ENCODE measurements at places on chromosomes 3 and 15.

DNA sequence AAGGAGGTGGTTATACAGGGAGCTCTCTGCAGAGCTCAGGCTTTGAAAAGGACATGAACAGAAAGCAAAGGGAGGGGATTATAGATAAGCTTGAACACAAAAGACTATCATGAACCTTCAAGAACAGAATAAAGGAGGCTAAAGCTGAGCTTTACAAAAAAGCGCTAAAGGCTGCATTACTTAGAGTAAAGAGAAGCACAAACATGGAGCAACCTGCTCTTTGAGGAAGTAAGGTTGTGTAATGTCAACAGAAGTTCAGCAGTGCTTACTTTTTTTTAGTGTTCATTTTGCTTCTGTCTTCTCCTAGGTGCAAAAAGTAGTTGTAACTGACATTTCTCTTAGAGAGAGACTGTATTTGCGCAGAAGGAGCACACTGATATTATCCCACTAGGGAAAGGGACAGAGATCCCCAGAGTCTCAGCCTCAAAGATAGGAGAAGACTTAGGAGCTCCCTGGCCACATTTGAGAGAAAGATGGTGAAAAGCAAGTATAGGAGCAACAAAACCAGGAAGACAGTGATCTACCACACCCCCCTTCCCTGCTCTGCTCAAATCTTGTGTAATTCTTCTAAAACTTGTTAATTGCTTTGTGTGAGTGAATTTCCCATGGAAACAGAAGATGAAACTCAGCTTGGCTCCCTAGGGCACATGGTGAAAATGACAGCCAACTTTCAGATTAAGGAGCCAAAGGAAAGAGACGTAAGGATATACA is 54.7 kb downstream of the QTRT2 start:
- peak; percentile 85 for DNase-seq

DNA sequence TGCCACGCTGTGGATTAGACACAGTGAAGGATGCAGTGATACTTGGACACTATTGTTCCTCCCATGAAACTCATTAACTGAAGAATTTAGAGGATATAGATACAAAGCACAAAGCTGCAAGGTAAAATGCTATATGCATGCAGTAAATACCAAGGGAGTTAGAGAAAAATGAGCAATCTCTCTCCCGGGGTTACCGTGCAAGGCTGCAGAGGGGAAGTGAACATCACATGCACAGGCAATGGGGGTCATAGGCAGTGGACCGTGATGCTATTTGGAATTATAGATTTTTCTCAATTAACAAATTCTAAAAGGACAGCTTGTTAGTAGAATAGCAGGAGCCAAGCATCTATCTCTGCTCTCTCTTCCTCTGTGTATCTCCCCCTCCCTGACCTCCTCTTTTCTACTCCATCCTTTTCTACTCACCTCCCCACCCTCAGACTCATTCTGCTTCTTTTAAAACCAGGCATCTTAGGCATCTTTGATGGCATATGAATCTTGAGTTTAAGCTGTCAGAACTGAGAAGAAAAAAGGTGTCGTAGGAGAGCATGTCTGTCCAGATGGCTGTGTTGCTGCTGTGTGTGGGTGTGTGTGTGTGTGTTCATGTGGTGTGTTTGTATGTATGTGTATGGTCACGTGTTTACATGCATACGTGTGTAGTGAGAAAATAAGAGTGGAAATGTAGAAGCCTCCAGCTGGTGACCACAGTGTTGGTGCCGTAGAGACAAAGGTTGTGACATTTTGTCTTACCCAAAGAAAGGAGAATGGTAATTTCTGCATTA is 339.0 kb downstream of the EPHB1 start:
- DNase-seq = no peak

GRCh38 chr3:36595511-36595910 is 168.8 kb downstream of the DCLK3 start:
- DNase-seq = no peak

GRCh38 chr3:117666812-117667211 is 957.2 kb downstream of the TUSC7 start:
- no peak for DNase-seq

DNA sequence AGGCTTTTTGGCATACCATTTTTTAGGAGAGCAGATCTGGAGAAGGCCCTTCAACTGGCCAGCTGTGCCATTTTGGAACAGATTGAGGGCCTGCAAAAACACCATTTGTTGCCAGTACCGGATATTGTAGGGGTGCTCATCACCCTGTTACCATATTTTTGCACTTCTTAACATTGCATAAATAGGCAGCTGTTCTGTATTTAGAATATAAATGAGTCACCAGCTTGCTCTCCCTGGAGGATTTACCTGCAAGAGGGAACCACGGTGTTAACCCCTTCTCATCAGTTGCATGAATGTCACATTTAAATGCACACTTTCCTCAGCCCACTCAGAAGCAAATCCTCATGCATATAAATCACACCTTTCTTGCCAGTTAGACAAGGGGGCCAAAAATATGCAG is 435.6 kb downstream of the ROBO2 start:
- DNase-seq = no peak

DNA sequence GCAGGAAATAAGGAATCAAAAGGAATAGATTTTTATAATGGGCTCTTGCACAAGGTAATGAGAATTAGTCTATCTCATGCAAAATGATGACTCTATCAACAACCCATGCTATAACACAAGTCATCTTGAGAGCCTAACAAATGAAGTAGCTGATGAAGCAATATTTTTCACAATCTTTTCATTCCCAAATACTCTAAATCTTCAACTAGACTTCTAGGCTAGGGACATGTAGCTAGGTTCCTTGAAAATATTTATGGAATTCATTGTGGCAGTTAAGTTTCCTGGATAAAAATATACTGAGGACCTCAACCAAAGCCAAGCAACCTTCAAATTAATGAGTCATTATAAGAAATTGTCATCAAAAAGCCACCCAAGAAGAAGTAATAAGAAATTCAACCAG is 55.4 kb downstream of the DCBLD2 start:
- DNase-seq = no peak

DNA sequence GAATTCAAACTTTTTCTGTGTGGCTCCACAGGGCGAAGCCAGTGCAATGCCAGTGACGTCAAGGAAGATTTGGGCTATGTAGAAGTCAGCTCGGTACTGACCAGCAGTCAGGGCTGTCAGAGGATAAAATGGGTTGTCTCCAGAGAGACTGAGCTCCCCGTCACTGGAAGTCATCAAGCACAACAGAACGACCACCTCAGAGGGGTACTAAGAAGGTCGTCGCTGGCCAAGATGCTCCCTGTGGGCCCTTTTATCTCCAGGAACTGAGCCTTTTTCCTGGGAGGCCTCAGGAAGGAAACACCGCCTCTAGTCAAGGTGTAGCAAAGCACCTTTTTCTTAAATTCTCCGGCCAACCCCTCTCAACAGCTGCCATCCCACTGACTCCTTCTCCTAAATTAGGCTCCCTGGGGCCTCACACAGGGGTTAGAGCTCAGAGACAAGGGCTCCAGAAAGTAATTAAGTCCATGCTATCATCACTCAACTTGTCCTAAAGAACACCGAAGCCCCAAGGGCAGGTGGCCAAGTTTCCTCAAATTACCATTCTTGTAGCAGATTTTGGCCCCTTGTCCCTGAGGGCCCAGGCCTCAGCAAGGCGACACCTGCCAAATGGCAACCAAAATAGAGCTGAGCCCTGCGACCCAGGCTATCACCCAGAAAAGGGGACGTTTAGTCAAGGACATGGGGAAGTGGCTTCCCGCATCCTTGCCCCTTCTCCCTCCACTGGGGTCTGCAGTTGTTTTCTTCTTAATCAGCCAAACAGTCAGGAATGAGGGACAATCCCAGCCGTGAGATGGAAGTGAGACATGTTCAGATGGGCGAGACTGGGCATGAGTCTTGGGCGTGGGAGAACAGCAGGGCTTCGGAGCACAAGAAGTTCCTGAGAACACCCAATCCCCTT is 48.0 kb downstream of the SSUH2 start:
- no peak for DNase-seq

DNA sequence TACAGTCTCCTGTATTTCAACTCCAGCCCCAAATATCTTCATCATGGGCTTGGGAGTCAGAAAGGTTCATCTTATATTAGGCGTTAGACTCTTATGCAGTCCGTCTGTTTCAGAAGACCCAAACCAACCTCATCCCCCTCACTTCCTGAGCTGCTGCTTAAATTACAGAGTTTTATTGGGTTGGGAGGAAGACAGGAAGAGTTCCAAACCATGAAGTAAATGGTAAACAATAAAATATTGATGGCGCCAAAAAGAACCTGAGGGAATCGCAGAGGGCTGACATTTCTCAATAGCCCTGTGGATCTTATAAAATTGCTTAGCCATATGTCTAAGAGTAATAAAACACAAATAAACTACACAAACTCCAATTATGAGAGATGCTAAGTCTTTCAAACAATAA is 116.9 kb upstream of the C3orf80 start:
- no peak for DNase-seq

DNA sequence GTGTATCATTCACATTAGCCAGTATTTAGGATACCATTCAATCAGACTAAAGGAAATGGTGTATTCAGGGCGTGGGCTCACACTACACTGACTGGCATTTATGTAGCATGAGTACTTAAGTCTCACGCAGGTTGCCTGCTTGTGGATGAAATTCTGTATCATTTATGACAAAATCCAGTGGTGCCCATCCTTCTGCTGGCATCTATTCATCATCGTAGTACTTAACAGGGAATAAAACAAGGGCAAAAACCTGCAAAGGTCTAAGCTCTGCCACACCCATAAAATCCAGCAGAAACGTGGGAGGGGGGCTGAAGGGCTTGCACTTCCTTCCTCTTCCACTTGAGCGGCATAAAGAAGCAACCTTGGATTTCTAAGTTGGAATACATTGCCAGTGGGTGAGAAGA is 2.7 kb downstream of the GAP43 start:
- DNase-seq = no peak

DNA sequence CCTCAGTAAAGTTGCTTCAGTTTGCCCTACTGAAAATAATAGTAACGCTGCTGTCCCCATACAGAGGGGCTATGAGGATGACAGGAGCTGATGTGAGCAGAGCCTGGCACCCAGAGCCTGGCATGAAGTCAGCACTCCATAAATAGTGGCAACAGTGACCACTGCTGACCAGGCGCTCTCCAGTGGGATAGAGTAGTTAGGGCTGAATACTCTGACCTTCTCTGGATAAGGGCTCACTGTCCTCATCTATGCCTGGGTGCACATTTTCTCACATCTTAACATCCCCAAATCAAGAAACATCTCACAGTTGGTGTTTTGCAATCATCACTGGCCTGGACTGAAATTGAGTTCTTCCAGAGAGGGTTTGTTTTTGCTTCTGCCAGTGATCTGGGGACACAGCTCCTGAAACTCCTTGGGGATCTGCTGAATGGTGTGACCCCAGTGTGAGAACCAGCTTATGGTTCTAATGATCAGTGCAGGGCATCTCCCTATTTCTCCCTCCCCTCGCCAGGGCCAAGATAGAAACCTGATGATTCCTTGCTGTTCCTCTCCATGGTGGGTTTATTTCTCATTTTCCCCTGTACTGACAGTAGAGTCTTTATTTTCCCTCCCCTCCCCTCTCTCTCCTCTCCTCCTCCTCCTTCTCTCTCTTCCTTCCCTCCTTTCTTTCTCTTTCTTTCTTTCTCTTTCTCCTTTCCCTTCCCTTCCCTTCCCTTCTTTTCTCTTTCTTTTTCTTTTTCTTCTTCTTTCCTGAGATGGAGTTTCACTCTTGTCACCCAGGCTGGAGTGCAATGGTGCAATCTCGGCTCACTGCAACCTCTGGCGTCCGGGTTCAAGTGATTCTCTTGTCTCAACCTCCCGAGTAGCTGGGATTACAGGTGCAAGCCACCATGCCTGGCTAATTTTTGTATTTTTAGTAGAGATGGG is 3.5 kb upstream of the PCSK6 start:
- no peak for DNase-seq

DNA sequence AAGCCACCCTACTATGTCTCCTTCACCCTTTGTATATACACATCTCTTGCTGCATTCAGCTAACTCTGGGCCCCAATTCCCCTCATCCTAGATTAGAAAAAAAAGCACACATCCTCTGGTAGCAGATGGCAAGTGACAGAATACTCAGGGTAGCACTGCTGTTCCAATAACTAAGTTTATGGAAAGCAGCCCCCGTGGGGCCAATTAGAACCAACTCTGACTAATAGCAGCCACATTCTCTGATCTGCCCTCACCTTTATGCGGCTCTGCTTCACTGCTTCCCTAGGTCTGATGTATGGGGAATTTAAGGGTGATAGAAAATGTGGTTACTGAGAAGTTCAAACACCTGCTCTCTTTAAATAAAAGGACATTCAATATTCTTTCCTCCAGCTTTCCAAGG is 74.9 kb upstream of the SETMAR start:
- DNase-seq = no peak

GRCh38 chr3:23157331-23157730 is 45.8 kb upstream of the UBE2E2 start:
- no peak for DNase-seq

- DNase-seq = peak; percentile 12
Measured at GRCh38 chr3:143825513-143825912, 22.8 kb downstream of the SLC9A9 start.

DNA sequence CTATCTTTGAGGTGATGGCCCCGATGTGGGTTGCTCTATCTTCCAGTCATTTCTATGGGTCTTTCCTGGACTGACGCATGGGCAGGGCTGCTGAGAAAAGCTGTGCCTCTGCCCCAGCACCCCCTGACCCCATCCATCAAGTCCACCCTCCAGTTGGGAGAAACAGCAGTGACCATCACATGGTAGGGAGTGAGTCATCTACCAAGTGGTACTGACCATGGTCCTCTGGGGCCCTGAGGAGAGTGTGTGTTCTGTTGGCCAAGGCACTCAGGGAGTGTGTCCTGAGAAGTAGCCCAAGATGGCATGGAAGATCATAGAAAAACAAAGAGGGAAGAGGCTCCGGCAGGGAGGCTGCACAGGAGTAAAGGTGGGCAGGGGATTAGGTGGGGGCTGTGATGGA is 1.6 kb upstream of the DNAH1 start:
- no peak for DNase-seq

- DNase-seq = no peak
Measured at GRCh38 chr3:194212845-194213331, 76.9 kb downstream of the HES1 start.

- no peak for DNase-seq
Measured at GRCh38 chr3:86228101-86228500, 762.8 kb downstream of the VGLL3 start.

DNA sequence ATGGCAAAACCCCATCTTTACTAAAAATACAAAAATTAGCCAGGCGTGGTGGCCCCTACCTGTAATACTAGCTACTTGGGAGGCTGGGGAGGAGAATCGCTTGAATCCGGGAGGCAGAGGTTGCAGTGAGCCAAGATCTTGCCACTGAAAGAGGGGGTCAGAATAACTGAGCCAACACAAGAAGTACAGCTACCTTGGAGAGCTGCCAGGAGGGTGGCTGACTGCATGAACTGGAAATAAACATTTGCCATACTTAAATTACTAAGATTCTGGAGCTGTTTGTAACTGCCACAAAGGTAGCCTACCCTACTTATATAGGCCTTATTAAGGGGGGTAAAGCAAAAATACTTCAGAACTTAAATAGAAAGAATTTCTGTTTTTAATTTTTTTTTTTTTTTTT is 15.4 kb upstream of the PIK3CB start:
- no peak for DNase-seq

All from Kasumi-1 (cell line).